Fibroblast of skin of right quadriceps (primary cell): ENCODE measurements at places on chromosomes 6 and 20.

DNA sequence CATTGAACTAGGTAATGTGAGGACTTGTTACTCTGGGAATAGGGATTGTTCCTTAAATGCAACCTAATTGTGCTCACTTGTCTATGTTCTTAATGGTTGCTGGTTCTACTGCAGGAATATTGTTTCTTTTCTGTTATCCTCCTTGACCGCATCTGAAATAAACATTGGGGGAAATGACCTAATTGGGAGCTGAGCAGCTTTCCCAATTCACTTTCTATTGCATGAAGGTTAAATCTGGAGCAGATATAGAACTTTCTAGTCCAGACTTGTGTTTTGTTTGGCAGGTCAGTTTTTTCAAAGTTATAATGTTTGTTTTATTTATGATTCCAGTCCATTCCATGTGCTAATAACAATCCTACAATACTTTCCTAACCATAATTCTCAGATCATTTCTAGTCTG, 981.0 kb upstream of the CITED2 start:
- DNase-seq: no peak

DNA sequence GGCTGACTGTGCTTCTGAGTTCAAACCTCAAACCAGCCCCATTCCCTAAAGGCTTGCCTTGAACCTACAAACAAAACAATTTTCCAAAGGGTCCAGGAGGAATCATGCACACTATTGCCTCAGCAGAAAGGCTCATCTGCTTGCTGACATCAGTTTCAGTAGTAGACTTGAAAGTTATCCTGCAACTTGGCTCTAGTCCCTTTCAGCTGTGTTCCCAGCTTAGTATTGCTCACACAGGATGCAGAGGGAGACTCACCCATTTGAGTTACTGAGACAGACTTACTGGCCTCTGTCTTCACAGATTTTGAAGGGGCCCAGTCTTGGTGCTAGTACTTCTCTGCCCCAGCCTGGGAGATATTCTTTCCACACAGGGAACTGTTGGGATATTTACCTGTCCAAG, 38.5 kb upstream of the TFB1M start:
- DNase-seq: peak; percentile 51

DNA sequence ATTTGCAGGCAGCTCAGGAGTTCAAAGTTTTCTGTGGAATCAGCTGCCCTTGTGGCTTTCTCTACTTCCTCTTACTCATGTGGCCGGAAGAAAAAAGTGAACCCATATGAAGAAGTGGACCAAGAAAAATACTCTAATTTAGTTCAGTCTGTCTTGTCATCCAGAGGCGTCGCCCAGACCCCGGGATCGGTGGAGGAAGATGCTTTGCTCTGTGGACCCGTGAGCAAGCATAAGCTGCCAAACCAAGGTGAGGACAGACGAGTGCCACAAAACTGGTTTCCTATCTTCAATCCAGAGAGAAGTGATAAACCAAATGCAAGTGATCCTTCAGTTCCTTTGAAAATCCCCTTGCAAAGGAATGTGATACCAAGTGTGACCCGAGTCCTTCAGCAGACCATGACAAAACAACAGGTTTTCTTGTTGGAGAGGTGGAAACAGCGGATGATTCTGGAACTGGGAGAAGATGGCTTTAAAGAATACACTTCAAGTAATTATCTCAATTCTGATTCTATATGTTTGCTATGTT, 1.1 kb downstream of the MGME1 start:
- DNase-seq: peak; percentile 59

- peak; percentile 94 for DNase-seq
Measured at GRCh38 chr6:42453031-42453653, 1.4 kb upstream of the TRERF1 start.

GRCh38 chr20:33773412-33774089, 37.6 kb upstream of the CHMP4B start:
- no peak for DNase-seq

- no peak for DNase-seq
Measured at GRCh38 chr6:15242937-15243614, 2.8 kb upstream of the JARID2 start.

- DNase-seq: no peak
Measured at GRCh38 chr6:47288267-47289090, 21.2 kb downstream of the TNFRSF21 start.

DNA sequence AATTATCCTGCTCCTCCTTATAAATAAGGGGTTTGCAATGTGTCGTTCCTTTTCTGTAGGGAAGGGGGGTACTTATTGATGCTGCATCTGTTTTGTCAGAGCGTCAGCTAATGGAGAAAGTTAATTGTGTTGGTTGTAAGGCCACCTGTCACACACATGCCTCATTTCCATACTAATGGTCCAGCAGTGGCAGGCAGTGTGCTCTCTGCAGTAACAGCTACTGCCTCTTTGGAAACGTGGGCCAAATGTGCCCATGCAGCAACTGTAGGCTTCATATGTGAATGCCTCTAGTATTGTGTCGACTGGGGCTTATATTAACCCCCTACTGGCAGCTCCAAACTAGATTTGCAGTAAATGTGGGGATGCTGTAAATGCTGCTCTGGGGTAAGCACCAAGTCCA, 56.3 kb upstream of the OLIG3 start:
- DNase-seq: no peak
